Cortex of kidney (tissue), 1 donor: ENCODE measurements at places on chromosomes 7 and 10.

DNA sequence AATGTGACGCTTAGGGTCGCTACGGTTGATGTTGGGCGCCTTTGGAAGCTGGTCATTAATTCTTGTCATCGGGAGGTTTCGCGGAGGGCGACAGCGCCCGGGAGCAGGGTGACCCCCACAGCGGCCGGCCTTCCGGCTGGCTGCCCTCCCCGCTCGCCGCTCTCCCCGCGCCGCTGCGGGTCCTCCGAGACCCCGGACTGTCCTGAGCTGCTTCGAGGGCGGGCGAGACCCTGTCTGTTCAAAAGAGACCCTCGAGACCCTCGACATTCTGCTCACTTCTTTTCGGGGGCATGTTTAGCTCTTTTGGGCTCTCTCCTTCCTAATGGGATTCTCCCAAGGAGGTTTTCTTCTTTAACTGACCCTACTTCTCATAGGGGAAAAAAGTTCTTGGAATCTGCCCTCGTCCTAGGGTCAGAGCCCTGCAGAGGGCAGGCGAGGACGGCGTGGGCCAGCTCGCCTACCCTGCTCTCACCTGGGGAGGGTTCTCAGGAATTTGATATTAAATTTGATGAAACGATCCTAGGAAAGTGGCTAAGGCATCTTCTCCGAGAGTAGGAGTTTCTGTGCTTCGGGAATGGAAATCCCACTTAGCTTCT, 257.0 kb downstream of the OTUD1 start:
- DNase-seq = no peak

DNA sequence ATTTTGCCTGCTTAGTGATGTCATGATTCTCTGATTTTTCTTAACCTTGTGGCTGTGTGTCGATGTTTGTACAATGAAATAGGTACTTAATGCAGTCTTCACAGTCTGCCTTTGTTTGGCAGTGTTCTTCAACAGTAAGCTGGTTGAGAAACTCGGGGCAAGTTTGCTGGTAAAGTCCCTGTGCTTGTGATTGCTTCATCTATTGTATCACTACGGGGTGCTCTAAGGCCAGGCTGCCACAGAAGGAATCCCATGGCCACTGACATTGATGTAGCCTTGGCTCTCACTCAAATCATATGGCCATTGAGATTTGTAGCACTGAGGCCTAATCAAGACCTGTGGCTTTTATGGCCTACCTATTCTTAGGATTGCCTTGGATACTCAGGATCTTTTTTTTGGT, 33.5 kb upstream of the PRSS37 start:
- no peak for DNase-seq

GRCh38 chr7:21358648-21359047, 69.2 kb upstream of the SP4 start:
- no peak for DNase-seq

DNA sequence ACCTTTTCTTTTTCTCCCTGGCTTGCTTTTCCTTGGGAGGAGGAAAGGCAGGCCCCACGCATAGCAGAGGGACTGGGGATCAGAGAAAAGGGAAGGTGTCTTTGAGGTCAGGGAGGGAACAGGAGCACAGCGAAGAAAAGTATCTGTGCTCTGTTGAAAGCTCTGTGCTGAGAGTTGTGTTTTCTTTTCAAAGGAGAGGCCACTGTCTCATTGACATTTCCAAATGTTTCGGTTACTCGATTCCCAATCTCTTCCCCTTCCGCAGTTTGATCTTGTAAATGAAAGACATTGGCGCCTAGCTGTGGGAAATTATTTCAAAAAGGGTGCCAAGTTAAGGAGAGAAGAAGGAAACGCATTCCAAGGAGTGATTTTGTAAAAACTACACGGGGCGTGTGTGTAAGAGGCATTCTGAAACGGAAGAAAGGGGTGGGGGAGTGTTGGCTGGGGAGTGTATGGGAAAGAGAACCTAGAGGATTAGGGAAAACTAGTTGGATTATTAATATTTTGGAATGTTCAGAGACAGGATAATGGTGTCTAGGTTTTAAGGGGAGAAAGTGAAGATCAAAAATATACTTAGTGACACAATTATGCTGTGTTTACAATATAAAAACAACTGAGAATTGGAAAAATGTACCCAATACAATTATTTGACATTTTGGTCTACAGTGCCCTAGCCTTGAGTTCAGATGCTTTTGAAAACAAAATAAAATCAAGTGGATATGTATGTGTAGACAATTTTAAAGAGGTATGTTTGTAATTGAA, 708 bp downstream of the KLHDC10 start:
- DNase-seq = no peak

- no peak for DNase-seq
Measured at GRCh38 chr7:121069346-121070100, 81.0 kb downstream of the CPED1 start.

DNA sequence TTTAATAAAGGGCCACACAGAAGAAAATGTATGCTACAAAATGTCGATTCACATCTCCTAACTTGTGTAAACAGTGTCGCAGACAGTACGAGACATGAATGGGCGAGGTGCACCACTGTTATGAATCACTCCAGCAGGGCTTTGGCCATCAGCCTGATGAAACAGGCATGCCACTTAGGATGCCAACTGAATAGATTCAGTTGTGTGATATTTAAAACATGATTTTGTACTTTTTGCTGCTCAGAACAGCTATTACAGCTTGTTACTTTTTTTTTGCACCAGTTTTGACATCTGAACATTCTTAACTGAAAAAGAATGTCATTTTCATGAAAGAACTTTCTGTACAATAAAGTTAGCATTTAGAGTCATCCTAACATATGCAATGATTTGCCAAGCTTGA, 138.1 kb downstream of the VTI1A start:
- DNase-seq = no peak

GRCh38 chr10:60139798-60140566, 233.6 kb upstream of the CCDC6 start:
- DNase-seq = no peak

DNA sequence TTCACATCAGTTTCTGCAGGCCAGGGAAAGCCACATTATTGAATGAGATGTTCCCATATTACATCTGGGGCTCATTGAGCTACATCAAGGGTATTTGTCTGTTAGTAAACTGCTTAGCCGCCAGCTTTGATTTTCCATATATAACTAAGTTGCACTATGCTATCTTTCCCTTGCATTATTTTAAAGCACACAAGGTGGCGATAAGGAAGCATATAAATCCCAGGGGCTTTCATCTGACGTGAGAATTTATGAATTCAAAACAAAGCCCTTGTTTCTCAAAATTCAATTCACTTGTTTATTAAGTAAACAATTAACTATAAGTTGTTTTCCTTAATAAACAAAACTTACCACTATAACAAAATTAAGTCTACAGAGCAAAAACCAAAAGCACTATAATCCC, 334.1 kb upstream of the TPK1 start:
- DNase-seq = no peak

GRCh38 chr7:108584211-108584610, 14.5 kb downstream of the DNAJB9 start:
- DNase-seq = no peak

GRCh38 chr10:110007161-110007700, 553 bp upstream of the ADD3 start:
- no peak for DNase-seq

GRCh38 chr10:68251625-68252495, 19.9 kb upstream of the ATOH7 start:
- DNase-seq = no peak

- no peak for DNase-seq
Measured at GRCh38 chr7:130943981-130944380, 210.0 kb upstream of the KLF14 start.

GRCh38 chr10:125547010-125547650, 135.8 kb downstream of the TEX36 start:
- DNase-seq = no peak

DNA sequence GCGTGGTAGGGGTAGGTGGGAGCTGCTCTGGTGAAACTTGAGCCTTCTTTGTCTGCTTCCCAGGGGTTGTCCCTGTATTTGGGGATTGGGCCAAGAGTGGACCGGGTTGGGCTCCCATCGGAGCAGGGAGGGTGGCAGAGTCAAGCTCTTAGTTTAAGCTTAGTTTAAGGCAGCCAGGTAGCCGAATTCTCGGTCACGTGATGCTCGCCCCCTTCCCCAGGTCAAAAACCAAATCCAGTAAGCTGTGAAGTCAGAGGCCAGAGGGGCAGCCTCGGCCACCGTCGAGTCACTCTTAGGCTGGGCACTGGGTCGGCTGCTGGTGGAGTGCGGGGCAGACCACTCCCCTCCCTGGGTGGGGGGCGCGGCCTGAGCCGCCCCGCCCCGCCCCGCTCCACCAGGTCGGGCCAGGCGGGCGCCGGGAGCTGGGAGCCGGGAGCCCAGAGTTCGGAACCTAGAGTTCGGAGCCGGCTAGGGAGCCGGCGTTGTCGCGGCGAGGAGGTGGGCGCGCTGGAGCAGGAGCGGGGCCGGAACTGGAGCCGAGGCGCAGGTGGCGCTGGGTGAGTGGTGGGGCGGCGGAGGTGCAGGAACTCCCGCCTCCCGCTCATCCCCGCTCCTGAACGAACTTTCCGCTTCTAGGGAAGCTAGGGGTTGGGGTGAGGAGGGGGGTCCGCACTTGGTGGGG, 2.8 kb upstream of the LZTS2 start:
- no peak for DNase-seq

GRCh38 chr7:32881074-32881982, 10.2 kb downstream of the KBTBD2 start:
- no peak for DNase-seq

GRCh38 chr7:80934321-80934720, 15.5 kb upstream of the SEMA3C start:
- DNase-seq = no peak

- DNase-seq = no peak
Measured at GRCh38 chr10:119159332-119159731, 6.2 kb downstream of the SFXN4 start.

DNA sequence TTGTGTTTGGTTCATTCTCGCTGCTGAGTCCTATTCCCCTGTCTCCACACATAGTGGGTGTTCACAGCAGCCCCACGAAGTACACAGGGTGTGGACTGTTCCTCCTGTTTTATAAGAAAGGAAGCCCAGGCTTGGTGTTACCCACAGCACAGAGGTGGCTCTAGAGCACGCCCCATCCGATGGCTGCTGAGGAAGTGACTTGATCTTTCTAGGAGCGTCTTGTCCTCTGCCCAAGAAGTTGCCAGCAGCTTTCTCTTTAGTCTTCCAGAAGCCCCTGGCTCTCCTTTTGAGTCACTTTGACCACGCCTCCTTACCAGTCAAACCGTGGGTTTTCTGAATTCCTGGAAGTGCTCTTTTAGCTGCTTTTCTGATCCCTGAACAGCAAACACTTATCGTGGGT, 94.0 kb downstream of the GRK5 start:
- no peak for DNase-seq

DNA sequence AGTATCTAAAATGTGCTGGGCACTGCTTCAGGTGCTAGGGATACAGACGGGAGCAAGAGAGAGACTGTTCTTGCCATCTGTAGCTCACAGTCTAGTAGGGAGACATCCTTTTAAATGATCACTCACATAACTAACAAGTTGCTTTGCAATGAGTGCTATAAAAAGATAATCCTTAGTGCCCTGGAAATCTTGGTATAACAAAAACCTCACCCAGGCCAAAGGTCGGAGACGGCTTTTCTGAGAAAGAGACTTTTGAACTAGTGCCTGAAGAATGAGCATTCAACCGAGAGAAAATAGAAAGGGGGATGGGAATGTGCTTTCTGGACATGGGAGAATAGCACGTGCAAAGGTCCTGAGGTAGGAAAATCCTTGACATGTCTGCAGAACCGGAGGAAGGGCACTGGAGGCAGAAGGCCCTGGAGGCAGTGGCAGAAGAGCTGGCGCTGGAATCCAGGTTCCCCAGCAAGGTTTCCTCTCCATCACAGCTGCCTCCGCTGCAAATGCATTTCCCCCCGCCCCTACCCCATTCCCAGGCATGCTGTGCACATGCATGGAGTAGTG, 89.4 kb downstream of the COL13A1 start:
- DNase-seq = no peak

- no peak for DNase-seq
Measured at GRCh38 chr7:93632371-93632770, 57.8 kb upstream of the CALCR start.

DNA sequence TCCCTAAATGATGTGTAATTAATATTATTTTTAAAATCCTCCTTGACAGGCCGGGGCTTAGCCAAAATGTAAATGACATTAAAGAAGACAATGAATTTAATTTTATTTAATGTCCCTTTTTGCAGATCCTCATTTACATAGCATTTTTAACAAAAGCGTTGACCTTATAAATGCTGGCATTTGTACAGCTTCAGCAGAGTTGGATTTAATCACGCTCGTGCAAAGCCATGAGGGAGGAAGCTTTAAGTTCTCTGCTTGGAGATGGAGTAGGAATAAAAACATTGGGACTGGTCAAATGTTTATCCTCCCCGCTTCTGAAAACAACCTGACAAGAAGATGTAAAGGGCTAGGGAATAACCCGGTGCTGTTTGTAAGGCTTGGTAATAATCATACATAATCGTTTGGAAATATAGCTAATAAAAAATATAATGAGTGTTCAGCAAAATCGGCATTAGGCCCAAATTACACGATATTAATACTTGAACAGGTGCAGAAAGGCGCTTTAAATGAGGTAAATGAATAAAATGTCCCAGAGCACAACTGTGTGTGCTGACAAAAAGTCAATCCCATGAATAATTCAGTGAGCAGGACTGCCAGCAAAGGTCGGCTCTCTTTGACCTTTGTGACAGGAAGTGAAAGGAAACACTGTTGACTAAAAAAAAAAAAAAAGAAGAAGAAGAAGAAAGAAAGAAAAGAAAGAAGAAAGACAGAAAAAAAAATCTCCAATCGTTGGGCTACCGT, 11.5 kb downstream of the EBF3 start:
- no peak for DNase-seq

DNA sequence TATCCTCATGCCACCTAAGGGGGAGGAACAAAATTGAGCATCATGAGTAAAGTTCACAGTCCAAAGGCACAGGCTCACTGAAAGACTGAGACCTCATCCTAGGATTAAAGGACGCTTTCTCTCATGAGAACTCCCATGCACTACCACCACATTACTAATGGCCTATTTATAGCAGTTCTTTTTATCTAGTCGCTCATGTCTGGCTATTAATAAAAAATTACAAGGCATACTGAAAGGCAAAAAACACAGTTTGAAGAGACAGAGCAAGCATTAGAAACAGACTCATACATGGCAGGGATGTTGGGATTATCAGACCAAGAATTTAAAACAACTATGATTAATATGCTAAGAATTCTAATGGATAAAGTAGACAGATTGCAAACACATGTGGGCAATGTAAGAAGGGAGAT, 46.0 kb upstream of the CDK13 start:
- no peak for DNase-seq

DNA sequence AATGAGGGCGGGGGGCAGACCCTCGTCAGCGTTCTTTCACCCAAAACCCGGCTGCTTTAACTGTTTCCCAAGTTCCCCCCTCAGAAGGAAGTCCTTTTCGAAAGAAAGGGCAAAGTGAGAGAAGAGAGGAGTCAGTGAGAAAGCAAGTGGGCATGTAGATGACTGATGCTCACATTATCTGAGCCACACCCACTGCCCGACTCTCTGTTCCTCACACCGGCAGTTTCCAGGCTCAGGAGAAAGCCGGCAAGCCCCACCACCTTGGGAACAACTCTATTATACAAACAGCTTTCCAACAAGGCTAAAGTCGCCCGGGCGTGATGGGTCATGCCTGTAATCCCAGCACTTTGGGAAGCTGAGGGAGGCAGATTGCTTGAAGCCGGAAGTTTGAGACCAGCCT, 23.1 kb downstream of the RCC1L start:
- no peak for DNase-seq
